ENCODE measurements at places on chromosomes 12 and 14. TPM values are rescaled to one million over a fixed set of nuclear protein-coding genes. Genes with fewer than 3 reads are reported as not detected.

GRCh38 chr12:79086541-79087296, 222.1 kb downstream of the SYT1 start:
- DNase-seq: no peak

Gene PTCSC3
- total RNA-seq: not detected

- no peak for DNase-seq
These were observed 28.0 kb upstream of the PTCSC3 start for GRCh38 chr14:36204461-36205073.

Gene KRT85
- not detected for total RNA-seq

GRCh38 chr14:35078082-35078481, 32.0 kb downstream of the FAM177A1 start:
- DNase-seq: no peak

Gene DDX11
- 33.9 TPM for total RNA-seq

Gene RPGRIP1
- total RNA-seq: not detected

DNA sequence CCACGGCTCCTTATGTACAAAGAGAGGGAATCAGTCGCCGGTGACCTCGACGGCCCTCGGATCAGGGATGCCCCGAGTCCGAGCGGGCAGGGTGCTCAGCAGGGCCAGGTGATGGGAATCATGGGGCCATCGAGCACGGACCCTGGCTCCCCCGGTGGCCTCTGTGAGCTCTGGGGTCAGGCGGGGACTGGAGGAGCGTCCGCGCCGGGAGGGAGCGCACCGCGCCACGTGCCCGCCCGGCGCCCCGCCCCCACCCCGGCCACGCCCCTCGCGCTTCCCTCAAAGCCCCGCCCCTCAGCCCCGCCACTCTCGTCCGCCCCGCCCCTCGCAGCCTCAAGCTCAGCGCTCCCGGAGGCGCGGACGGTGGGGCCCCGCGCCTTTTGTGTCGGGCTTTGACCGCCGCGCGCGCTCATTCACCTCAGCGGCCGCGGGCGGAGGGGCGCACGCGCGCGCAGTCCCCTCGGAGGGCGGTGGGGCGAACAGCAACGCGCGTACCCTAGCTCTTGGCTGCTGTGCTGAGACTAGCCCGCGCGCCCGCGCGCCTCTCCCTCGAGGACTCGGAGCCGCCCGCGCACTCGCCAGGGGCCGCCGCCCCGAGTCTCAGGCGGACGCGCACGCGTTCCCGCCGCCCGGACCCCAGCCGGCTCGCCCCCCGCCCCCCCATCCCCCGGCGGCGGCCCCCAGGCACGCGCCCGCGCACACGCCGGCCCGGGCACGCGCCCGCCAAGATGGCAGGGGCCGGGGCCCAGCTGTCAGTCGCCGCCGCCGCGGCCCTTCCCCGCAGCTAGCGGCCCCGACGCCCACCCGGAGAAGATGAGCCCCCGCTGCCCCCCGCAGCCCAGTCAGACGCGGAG, 93.9 kb upstream of the EVL start:
- peak; percentile 46 for DNase-seq

Gene EEF1AKMT3
- total RNA-seq: 4.0 TPM

DNA sequence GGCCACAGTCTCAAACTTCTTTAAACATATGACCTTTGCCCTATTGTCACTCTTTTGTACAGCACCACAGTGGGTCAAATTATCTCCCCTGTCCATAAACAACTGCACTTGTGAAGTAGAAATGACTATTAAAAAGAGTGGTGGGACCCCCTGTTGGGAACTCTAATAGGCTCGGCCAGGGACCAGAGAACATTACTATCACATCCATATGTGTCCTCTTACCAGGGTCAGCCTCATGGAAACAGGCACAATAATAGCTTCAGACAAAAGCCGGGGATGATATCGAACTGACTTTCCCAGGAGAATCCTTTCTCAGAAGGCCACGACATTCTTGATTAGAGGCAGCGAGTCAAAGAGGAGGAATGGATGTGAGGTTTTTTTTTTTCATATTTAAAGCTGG, 96.6 kb downstream of the NKX2-1 start:
- DNase-seq: no peak

DNA sequence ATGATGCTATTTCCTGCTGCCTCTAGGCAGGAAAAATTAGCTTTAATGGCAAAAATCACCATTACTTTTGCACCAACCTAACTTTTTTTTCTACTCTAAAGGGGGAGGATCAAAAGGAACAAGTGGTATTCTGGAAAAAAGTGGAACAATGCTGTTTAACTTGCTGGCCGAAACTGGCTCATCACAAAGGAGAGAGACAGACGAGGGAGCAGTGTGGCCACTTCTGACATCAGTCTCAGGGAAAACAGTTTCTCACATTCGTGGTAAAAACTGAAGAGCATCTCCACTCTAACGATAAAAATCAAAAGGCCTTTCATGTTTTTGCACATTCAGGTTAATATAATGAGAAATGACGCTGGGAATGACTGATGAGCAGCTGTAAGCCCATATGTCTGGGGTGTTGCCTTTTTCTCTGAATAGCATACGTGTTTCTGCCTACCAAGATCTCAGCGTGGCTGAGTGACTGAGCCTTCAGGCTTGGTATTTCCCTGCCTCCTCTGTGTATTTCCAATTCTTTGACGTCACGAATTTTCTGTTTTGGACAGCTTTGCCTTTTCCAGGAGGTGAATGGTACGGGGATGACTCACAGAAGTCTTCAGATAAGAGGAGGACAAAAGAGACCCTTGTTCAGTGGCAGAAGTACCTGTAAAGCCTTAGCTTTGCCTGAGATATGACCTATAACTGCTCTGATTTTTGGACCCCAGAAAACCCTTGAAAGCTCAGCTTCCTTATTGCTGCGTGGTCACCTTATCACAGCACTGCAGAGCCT, 358.8 kb downstream of the GLT1D1 start:
- DNase-seq: no peak

- DNase-seq: no peak
These were observed 117.2 kb downstream of the PLXNC1 start for GRCh38 chr12:94265539-94265938.

Gene CIDEB
- total RNA-seq: 2.7 TPM

DNA sequence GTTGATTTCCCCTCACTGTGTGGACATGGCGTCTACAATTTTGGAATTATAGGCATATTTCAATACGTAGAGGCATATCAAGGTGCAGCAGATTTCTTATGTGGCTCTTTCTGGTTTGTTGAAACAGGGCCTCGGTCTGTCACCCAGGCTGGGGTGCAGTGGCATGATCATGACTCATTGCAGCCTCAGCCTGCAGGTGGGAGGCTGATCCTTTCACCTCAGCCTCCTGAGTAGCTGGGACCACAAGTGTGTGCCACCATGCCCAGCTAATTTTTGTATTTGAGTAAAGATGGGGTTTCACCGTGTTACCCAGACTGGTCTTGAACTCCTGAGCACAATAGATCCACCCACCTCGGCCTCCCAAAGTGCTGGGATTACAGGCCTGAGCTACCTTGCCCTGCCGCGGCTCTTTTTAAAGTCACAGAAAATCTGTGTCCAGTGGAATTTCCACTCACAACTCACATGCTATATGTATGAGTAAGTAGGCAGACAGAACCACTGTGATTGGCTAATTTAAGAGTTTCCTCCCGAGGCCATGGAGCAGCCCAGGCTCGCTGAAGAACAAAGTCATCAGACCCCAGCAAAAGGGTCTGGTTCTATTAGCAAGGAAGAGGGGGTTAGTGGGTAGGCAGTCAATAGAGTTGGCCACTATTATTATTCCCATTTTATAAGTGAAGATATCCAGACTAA, 9.1 kb downstream of the GNG2 start:
- DNase-seq: no peak

Gene PHETA1
- 5.1 TPM for total RNA-seq

- no peak for DNase-seq
These were observed 51.7 kb upstream of the KICS2 start for GRCh38 chr12:64273527-64274403.

DNA sequence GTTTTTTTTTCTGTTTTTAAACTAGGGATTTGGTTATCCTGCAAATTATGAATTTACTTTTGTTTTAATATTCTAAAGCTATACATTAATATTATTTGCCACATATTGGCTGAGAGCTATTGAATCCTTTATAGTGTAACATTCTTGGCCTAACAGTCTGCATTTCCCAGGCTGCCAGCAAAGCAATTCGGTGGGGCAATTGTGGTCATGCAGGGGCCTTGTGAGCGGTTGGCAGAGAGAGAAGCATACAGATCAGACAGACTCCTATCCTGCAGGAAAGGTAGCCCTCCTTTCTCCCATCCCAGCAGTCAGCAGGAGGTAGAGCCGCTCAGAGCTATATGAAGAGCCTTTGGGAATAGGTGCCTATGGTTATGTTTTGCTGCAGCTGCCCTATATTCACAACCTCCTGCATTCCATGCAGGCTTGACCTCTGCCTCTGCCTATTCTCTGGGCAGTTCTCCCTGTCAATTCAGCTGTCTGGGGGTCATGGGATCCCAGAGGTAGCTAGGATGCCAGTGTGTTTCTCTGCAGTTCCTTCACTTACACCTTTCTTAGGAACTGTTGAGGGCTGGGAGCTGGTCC, 144.7 kb downstream of the GPHN start:
- no peak for DNase-seq

- peak; percentile 33 for DNase-seq
These were observed 379.8 kb downstream of the FUT8 start for GRCh38 chr14:65792208-65792905.

Gene KRT83
- total RNA-seq: not detected

DNA sequence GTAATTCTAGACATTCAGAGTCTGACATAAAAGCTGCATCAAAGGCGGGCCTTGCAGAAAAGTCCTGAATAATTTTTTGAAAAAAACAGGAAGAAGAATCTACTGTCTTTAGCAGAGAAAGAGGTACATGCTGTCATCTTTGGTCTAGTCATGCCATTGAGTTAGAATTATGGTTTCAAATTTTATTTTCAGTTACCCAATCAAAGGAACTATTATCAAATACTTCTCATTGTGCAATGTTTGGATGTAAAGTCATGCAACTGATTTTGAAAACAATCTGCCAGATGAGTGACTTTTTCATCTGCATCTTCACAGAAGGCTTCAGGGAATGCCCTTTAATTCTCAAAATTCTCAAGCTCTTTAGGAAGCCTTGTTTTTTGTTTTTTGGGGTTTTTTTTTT, 803.5 kb downstream of the FLRT2 start:
- no peak for DNase-seq

- DNase-seq: no peak
These were observed 29.8 kb upstream of the TMED10 start for GRCh38 chr14:75206190-75206589.

- DNase-seq: no peak
These were observed 8.4 kb downstream of the NCKAP5L start for GRCh38 chr12:49819786-49820185.

- no peak for DNase-seq
These were observed 54.9 kb downstream of the VWF start for GRCh38 chr12:6069437-6070093.

DNA sequence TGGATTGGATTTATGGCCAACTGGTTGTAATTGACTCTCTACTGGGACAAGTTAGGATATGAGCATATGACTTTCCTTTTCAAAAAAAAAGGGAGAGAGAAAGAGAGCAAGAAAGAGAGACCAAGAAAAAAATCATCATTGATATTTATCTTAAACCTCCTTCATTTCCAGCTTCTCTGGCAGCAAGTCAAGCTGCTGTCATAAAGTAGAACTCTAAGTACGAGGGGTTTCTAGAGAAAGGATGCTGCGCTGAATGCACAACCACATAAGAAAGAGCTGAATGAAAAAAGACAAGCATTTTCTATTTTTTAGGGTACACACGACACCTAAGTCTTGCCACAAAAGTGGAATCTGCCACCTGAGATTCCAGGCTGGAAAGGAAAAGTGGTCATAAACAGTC, 182.6 kb downstream of the SLC25A21 start:
- DNase-seq: no peak

Gene RTRAF
- total RNA-seq: 230 TPM

Measured in foreskin keratinocyte (primary cell).